ENCODE measurements at places on chromosomes 5 and 9. TPM values are rescaled to one million over a fixed set of nuclear protein-coding genes. Genes with fewer than 3 reads are reported as not detected.
A peak's percentile ranks its signal among the peaks of the same experiment; 100 is the strongest.

The ALDH1A1 gene
- 1.6 TPM for total RNA-seq

The SPINK6 gene
- not detected for total RNA-seq

GRCh38 chr9:17131494-17131893, 3.3 kb upstream of the CNTLN start:
- no peak for DNase-seq

DNA sequence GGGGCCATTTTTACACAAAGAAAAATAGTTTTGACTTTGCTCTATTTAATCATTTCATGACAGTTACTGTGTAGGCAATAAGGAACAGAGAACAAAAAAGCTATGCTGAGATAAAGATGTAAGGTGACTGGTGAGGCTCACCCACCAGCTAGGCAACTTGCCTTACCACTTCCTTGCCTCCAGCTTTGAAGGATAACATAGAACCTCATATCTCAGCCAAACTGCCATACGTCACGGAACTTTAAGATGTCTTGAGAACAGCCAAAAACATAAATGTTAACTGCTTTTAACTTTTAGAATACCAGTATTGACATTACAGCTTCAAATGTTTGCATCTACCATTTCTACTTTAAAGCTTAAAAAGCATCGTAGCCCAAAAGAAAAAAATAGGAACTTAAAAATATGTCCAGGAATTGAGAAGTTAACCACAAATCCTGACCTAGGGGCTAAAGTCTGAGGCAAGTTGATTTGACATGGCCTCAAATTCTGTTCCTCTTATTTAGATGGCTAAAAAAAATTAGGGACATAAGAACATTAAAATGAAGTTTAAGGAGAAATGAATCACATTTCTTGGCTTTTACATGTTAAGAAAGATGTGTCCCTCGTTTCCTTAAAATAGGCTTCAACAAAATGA, 7.7 kb upstream of the GCNT4 start:
- DNase-seq = no peak

GRCh38 chr9:88852794-88853193, 138.5 kb upstream of the S1PR3 start:
- DNase-seq = peak; percentile 83

DNA sequence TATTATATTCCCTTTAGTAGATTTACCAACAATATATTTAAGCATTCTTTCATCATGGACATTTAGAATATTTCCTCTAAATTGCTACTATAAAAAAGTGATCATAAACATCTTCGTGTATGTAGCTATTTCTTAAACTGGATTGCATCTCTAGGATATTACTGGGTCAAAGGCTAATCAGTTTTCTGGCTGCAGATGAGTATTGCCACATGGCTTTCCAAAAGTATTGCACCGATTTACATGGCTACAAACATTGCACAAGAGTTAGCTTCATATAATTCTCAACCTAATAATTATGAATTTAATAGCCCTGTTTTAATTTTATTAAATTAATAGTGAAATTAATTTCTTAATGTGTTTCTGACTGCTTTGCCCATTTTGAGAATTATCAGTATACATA, 183.4 kb downstream of the DMRT2 start:
- DNase-seq = no peak

- no peak for DNase-seq
These were observed 143.3 kb downstream of the SLF1 start for GRCh38 chr5:94761786-94762185.

The LCN15 gene
- total RNA-seq = not detected

The RASGRF2 gene
- 5.4 TPM for total RNA-seq

GRCh38 chr5:156331181-156331580, 4.2 kb downstream of the SGCD start:
- DNase-seq = no peak

The FGF10 gene
- 0.08 TPM for total RNA-seq

The FYB1 gene
- not detected for total RNA-seq

DNA sequence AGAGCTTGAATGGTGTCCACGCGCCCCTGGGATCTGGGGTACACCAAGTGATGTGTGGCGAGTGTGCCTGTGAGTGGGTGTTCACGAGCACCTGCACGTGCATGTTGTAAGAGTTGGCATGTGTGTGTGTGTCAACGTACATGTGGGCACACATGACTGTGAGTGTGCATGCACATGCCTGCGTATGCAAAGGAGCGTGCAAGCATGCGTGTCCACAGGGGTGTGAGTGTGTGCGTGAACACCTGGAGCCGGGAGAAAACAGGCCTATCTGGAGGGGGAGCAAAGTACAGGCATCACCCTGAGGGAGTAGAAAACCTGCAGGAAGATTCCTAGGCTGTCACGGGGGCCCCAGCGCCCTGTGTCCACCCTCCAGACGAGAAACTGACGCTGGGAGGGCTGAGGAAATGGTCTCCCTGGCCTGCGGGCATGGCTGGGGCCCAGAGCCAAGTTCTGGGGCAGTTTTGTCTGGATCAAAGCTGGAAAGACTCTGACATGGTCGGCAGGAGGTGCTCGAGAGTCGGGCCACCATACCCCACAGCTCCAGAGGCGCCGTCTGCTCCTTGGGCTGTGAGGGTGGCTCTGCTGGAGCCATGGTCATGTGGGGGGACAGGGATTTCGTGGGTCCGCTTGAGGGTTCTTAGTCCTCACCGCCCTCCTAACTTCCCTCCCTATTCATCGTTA, 31.8 kb downstream of the PTGES start:
- DNase-seq = no peak

GRCh38 chr5:72151169-72151568, 43.9 kb downstream of the MAP1B start:
- DNase-seq = no peak

The PRUNE2 gene
- 0.41 TPM for total RNA-seq

- no peak for DNase-seq
These were observed 126.4 kb downstream of the SLF1 start for GRCh38 chr5:94744906-94745305.

DNA sequence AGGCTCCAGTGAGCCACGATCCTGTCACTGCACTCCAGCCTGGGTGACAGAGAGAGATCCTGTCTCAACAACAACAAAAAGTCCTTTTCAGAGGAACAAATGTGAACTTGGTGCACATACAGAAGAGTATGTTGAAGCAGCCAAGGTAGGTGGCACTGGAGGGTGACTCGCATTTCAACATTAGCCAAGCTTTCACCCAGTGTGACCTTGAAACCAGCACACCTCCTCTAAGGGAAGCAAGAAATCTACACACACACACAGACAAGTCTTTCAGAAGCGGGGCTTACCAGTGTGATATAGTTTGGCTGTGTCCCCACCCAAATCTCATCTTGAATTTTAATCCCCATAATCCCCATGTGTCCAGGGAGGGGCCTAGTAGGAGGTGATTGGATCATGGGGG, 225.2 kb downstream of the SEMA5A start:
- DNase-seq = no peak

DNA sequence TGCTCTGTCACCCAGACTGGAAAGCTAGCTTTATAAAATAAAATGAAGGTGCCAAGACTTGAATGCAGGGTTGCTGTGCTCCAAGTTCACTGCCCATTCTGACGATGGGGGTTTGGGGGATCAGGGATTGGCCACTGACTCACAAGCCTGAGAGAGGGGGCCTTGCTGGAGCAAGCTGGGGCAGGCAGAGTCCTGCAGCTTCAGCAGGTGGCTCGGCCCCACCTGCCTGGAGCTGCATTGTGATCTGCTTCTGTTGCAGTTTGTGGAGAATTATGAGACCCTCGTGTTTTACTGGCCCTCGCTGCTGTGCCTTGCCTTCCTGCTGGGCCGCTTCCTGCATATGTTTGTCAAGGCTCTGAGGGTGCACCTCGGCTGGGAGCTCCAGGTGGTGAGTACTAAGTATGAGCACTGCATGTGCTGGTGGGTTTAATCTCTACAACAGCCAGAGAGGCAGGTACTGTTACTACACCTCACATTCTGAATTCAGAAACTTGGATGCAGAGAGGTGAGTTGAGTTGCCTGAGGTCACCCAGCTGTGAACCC, 31.1 kb upstream of the CCDC180 start:
- no peak for DNase-seq

GRCh38 chr5:163571744-163572143, 66.3 kb downstream of the MAT2B start:
- peak; percentile 75 for DNase-seq

- DNase-seq = no peak
These were observed 5.7 kb downstream of the TGFBI start for GRCh38 chr5:136034492-136034891.

The SLC23A1 gene
- total RNA-seq = not detected

DNA sequence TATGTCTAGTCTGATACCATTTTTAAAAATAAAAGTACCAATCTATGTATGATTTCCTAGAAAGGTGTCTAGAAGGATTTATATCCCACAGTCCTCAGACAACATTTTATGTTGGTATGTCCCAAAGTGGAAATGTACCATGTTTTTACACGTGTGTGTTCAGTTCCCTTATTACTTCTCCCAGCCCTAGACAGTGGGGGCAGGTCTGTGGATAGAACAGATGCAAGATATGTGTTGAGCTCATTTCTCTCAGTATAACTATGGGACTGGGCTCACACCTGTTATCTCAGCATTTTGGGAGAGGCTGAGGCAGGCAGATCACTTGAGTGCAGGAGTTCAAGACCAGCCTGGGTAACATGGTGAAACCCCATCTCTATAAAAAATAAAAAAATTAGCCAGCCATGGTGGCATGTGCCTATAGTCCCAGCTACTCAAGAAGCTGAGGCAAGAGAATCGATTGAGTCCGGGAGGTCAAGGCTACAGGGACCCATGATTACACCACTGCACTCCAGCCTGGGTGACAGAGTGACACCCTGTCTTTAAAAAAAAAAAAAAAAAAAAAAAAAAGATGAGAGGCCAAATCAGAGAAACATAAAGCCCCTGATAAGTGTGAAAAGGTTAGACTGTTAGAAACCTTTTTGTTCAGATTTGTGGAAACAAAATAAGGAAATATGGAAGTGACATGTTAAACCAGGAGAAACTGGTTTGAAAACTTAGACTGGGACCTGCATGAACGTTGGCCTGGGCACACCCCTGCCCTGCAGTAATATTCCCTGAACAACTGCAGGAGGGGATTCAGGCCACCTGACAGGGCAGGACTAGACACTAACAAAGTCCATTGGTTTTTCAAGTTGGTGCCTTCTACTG, 7.4 kb upstream of the SLC2A8 start:
- DNase-seq = no peak

- no peak for DNase-seq
These were observed 59.9 kb upstream of the ZFR start for GRCh38 chr5:32504329-32504988.

GRCh38 chr9:93299418-93300174, 115.7 kb downstream of the WNK2 start:
- no peak for DNase-seq
